ENCODE measurements at places on chromosomes 12 and 14.
A peak's percentile ranks its signal among the peaks of the same experiment; 100 is the strongest.

- DNase-seq = no peak
Observed at GRCh38 chr14:79586416-79586815, 624.9 kb downstream of the DIO2 start.

DNA sequence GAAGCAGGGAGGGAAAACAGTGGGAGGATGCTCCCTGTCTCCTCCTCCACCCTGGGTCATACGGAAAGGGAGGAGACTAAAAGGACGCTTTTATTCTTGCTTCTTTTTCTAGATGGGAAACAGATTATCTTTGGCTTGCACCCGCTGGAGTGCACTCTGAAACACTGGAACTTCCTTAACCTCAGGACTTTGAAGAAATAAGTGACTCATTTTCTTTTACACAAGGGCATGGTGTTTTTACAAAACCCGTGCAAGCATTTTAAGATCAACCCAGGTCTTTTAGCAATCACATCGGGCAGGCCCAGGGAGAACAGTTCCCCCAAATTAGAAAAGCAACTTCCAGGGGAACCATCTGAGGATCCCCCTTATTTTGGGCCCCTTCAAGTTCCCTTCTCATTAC is 80.9 kb upstream of the TSPAN11 start:
- DNase-seq = peak; percentile 15

GRCh38 chr14:64806862-64807495 is 72.7 kb downstream of the SPTB start:
- DNase-seq = no peak

- peak; percentile 24 for DNase-seq
Observed at GRCh38 chr12:40146800-40147797, 41.2 kb upstream of the SLC2A13 start.

DNA sequence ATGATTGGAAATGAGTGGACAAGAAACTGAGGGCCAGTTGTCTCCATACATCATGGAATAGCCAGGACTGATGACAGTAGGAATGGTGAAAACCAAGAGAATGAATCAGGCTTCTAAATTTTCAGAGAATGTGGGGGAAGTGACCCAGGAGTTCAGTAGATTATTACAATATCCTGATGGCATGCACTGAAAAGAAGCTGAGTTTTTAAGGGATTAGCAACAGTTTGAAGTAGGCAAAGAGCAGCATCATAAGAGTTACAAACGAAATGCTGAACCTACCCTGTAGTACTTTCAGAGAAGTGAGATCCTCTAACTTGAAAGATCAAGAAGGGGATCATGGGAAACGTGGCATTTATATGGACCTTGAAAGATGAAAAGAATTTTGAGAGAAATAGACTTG is 13.2 kb downstream of the SLC2A14 start:
- DNase-seq = no peak
